Left lung (tissue), 14 donors: ENCODE measurements at places on chromosomes 1 and 21. TPM values are rescaled to one million over a fixed set of nuclear protein-coding genes. Genes with fewer than 3 reads are reported as not detected.

The LCE1F gene
- not detected for polyA plus RNA-seq

GRCh38 chr1:93816970-93817678 lies 61.9 kb downstream of the DNTTIP2 start:
- DNase-seq, result no peak

The PADI2 gene
- polyA plus RNA-seq, result 10.4 TPM

DNA sequence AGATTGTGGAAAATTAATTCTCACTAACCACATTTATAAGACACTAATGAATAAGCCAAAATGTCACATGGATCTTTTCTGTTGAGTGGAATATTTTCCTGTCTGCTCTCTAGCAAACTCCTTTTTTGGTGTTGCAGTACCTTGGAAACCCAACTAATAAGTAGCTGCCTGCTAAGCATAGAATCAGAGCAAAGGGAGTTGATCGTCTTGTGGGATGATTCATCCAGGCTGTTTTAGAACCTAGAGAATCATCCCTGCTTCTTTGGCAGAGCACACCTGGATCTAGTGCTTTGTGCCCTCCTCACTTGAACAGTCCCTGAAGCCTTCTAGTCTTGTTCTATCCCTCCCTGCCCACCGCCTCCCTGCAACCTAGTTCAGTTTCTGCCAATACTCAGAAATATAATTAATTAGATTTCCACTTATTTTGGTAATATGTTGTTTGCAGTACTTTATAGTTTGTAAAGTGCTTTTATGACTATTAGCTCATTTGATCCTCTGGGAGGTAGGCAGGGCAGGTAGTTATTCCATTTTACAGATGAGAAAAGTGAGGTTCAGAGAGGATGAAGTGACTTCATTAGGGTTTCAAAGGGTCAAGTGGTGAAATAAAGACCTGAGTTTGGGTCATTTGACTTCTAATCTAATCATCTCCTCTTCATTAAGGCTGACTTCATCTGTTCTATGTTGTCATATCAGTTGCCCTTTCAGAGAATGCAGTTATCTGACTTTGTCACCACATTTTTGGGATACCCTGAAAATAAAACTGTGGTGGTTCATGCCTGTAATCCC lies 2.5 kb downstream of the AGO4 start:
- DNase-seq, result no peak

DNA sequence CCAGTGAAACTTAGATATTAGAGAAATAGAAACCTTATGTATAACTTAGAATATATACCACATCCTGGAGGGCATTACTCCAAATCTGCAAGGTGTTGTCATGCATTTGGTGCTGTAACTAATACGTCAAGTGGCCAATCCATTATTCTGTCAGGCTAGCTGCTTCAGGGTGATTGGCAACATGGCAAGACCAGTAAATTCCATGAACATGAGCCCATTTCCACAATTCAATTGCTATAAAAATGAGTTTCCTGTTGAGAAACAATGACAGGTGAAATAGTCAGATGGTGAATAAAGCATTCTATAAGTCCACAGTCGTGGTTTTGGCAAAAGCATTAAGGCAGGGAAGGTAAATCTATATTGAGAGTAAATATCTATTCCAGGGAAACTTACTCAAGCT lies 566.0 kb downstream of the ADGRL2 start:
- no peak for DNase-seq

GRCh38 chr1:16175610-16176553 lies 20.0 kb upstream of the EPHA2 start:
- peak; percentile 87 for DNase-seq

The IRF6 gene
- polyA plus RNA-seq, result 22.4 TPM

The MAPKAPK2 gene
- polyA plus RNA-seq, result 53.1 TPM

GRCh38 chr1:157490467-157491165 lies 61.7 kb downstream of the FCRL5 start:
- peak; percentile 76 for DNase-seq

- no peak for DNase-seq
Measured at GRCh38 chr1:230112131-230112701, 45.2 kb downstream of the GALNT2 start.

GRCh38 chr1:229629261-229629660 lies 3.2 kb downstream of the URB2 start:
- DNase-seq, result no peak

DNA sequence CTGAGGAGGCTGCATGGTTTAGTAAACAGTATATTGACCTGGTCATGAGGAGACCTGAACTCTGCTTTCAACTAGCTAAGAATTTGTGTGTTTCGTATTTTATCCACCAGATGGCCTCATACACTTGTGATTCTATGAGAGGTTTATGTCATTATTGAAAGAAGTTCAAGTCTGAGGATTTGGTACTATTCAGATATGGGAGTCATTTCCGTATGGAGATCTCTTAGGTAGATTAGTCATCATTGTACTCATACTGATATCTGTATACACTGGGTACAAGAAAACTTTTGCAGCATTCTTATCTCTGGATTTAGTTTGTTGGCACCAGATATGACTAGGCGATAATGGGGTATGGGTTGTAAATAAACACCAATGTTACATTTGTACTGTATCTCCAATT lies 26.6 kb downstream of the ATF6 start:
- peak; percentile 31 for DNase-seq

The SPATA6 gene
- polyA plus RNA-seq, result 29.7 TPM

DNA sequence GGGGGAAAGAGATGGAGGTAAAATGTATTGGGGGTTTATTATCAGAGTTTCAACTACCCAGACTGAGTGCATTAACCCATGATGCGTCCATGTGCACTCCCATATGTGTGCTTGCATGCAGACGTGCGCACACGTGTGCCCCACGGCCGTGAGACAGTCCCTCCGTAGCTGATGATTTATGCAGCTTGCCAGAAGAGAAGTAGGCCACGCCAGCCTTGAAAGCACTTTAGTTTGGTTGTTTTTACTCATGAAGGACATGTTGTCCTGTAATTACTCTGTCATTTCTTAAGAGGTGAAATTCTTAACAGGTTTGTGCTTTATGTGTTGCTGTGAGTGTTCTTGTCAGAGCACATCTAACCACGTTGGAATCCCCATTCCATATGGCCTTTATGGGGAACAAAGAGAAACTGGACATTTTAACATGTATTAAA lies 467.8 kb downstream of the LMO4 start:
- DNase-seq, result no peak

GRCh38 chr21:27761623-27762022 lies 794.7 kb upstream of the ADAMTS5 start:
- DNase-seq, result no peak

GRCh38 chr1:116207126-116207735 lies 96.0 kb downstream of the MAB21L3 start:
- DNase-seq, result no peak

- peak; percentile 18 for DNase-seq
Measured at GRCh38 chr1:69569576-69570328, 2.0 kb downstream of the LRRC7 start.

- no peak for DNase-seq
Measured at GRCh38 chr1:18452550-18452949, 28.2 kb upstream of the KLHDC7A start.

DNA sequence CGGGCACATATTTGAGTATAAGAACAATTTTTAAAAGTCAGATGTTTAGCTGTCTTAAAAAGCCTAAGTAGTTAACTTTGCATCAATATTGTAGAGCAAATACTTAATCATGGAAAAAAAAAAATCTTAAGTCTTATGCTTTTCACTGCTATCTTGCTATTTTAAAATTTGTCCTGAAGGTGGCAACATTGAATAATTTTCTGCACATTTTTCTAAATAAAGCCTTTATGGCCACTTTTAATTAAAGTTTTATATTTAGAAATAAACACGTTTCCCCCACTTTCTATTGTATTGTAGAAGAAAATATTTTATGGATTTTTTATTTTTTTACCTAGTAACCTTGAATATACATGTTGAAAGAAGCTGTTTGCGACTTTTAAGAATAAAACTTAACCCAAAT lies 198.8 kb downstream of the AMY1C start:
- DNase-seq, result no peak

DNA sequence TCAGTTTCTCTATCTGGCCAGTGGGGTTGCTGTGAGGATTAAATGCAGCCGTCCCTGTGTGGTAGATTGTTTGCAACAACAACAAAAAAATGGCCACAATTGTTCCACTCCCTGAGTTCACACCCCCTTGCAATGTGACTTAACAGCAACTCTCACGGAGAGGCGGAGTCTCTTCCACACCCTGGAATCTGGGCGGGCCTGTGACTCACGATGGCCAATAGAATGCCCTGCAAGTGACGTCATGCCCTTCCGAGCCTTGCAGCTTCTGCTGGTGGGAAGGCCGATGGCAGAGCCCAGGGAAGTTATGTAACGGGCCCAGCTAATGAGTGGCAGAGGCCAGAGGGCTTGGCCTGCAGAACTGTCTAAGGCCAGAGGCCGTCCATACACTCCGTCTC lies 87.9 kb downstream of the RIPK4 start:
- DNase-seq, result peak; percentile 97

DNA sequence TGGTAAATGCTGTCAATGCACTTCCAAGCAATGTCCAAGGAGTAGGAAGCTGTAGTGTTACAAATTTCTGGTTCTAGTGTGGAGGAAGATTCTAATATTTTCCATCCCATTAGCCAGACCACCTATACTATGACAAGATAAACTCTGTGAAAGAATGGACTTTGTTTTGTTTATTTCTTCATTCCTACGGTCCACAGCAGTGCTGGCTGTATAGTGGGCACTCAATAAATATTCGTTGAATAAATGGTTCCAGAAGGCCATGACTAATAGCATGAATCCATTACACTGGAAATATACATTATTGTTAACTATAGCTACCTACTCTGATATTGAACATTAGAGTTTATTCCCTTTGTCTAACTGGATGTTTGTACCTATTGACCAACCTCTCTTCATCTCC lies 8.3 kb upstream of the MYSM1 start:
- DNase-seq, result no peak

The MARCKSL1 gene
- polyA plus RNA-seq, result 364 TPM

DNA sequence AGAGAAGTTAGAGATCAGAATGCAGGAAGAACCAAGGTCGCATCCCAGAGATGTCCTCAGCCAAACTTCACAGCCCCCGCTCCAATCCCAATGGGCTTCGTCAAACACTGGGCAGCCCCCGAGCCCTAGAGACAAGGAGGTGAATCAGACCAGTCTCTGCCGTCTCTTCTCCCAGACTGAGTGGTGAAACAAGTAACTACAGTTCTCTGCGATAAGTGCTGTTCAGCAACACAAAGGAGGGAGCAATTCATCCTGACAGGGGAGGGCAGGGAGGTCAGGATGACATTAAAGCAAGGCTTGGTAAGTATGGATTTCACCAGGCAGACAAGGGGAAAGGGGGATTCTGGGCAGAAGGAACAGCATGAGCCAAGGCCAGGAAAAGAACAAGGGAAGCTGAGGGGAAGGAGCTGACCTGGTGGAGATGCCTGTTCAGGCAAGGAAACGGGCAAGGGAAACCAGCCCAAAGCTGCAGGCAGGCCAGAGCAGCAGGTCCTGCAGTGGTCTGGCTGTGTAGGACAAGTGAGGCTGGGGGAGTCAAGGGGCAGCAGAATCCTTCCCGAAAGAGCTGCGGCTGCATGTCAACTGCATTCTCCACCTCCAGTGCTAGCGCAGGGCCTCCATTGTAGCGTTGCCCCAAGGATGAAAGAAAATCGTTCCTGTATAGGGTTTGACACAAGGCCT lies 13.6 kb upstream of the ERI3 start:
- DNase-seq, result no peak

GRCh38 chr1:30633294-30633693 lies 90.1 kb downstream of the MATN1 start:
- DNase-seq, result no peak

GRCh38 chr1:58060559-58061170 lies 485.9 kb downstream of the OMA1 start:
- DNase-seq, result no peak

DNA sequence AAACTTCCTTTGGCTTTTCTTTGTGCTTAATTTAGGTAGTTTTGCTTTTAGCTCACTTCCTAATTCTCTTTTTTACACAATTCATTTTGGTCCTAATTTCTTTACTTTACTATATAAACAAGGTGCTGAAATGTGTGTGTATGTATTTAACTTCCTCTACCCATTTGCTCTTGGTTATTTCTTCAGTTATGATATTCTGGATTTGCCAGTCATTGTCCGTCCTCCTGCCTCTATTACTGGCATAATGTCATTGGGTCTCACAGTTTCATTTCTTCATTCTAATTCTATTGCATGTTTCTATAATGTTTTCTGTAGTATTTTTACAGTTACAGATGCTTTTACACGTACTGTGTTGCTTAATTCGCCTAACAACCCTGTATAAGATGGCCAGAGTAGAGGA lies 96.2 kb downstream of the ZMYM4 start:
- no peak for DNase-seq

The SH2D2A gene
- 0.62 TPM for polyA plus RNA-seq

GRCh38 chr1:89904219-89904980 lies 83.6 kb downstream of the LRRC8D start:
- no peak for DNase-seq

- DNase-seq, result no peak
Measured at GRCh38 chr1:59384443-59384842, 87.5 kb downstream of the FGGY start.

- no peak for DNase-seq
Measured at GRCh38 chr1:212219679-212220463, 65.3 kb upstream of the PPP2R5A start.

DNA sequence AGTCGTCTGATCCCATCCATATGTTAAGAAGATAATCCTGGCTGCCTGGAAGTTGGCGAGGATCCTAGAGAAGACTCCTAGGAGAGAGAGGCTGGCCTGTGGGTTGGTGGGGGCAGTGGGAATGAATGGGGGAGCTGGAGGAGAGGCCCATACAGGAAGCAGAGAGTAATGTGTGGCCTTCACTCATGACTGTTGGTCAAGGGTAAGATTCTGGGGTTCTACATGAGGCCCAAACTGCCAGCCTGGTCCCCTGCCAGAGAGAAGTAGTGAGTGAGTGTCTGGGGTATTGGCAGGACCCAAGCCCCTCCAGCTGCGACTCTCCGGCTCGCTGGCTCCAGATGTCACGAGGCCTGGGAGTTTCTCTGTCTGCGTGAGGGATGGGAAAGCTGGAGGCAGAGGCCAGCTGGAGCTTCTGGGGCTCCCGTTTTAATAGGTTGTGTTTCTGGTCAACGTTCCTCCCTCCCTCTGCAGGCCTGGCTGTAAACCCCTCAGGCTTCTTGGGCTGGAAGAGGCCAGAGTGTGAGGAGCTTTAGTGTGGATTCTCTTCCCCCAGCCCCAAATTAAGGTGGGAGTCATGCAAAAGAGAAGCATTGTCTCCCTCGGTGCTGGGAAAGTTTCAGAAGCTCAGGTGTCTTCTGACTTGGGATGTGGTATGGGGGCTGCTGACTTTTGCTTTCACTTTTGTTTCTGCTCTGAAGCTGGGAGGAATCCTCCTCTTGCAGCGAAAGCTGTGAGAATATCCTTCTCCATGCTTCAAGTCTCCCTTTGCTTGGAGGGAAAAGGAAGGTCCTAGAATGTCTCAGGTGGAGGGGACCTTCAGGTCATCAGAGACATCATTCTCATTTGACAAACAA lies 2.6 kb downstream of the TMEM51 start:
- DNase-seq, result no peak

The KDM5B gene
- polyA plus RNA-seq, result 110 TPM

The ZNF593OS gene
- polyA plus RNA-seq, result 1.1 TPM

- DNase-seq, result no peak
Measured at GRCh38 chr1:46447499-46448108, 42.0 kb upstream of the DMBX1 start.

The CHIA gene
- polyA plus RNA-seq, result 3.8 TPM
